HepG2 (cell line): ENCODE measurements at places on chromosomes 12 and 14. TPM values are rescaled to one million over a fixed set of nuclear protein-coding genes. Genes with fewer than 3 reads are reported as not detected.

DNA sequence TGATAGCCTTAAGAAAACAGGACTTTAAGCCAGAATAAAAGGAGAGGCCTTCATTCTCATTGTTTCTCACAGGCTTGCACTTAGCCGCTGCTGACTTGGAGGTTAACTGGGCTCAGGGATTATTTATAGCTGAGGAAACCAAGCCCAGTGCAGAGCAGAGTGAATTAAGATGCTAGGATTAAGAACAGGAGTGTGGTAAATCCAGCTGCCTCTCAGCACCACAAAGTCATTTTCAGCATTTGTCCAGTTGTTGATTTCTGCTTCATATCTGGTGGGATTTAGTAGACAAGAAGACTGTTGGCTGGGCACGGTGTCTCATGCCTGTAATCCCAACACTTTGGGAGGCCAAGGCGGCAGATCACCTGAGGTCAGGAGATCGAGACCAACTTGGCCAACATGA lies 14.3 kb upstream of the KRT73 start:
- DNase-seq = no peak

GRCh38 chr12:28212182-28212581 lies 21.9 kb downstream of the CCDC91 start:
- no peak for DNase-seq

DNA sequence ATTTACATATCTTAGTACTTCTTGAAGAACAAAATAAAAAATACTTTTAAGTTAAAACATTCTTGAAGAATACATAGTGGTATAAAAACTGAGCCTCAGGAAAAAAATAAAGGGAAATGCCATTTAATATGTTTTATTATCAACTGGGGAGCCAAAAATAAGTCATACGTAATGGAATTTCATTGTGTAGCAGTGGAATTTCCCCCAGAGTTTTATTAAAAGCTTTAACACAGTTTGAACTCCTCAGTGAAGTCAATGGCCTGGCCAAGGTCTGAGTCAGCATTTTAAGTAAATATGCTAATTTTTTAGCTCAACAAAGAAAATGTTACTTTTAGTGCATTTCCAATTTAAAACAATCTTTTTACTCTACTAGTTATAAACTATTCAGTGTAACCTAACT lies 350.1 kb upstream of the ATP2B1 start:
- DNase-seq = no peak

- DNase-seq = no peak
Measured at GRCh38 chr12:127515941-127516340, 751.0 kb upstream of the TMEM132C start.

The INSM2 gene
- not detected in 2 replicates for polyA plus RNA-seq

The APOF gene
- 23.9 and 27.5 TPM in 2 replicates for polyA plus RNA-seq
